ENCODE measurements at places on chromosomes 16 and 17.
A peak's percentile ranks its signal among the peaks of the same experiment; 100 is the strongest.

DNA sequence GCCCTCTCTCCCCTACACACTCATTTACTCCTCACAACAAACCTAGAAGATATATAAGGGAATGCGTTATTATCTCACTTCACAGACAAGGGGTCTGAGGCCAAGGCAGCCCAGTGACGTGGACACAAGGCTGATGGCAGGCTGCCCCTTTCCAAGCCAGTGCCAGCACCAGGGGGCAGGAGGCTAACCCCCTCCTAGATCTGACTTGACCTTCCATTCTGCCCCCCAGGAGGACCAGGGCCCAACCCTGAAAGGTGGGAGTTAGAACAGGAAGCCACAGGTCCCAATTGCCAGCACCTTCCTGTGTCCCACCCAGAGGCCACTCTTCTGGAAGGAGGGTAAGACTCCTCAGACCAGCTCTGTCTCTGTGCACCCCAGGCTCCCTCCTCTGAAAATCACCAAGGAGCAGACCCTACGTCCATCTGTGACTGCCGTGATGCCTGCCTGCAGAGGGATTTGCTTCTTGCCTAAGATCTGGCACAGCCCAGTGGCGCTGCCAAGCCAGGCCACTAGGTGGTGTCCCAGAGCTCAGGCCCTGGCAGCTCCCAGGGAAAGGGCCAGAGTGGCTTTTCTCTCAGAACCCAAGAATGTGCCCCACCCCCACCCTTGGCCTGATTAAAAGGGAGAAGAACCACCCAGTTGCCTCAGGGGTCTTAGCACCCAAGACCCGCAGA lies 42.4 kb upstream of the MRPS23 start:
- peak; percentile 76 for DNase-seq

- DNase-seq: no peak
These were observed 17.9 kb downstream of the TANGO6 start for GRCh38 chr16:68860978-68861892.

- no peak for DNase-seq
These were observed 216.0 kb downstream of the SEC14L1 start for GRCh38 chr17:77356690-77357201.

DNA sequence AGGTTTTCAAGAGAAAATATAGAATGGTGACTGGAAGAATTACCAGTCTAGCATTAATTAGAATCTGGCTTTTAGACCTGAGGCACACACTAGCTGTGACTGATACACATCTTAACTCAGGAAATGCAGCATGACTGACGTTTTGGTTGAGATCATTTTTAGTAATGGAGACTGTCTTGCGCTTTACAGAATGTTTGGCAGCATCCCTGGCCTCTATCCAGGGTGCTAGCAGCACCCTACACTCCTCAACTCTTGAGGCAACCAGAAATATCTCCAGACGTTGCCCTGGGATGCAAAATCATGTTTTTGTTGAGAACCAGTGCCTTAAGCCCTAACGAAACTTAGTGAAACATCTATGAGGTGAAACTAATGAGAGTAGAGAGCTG lies 109.0 kb downstream of the HS3ST3A1 start:
- no peak for DNase-seq

- no peak for DNase-seq
These were observed 408.7 kb upstream of the TNRC6C start for GRCh38 chr17:77549726-77550366.

DNA sequence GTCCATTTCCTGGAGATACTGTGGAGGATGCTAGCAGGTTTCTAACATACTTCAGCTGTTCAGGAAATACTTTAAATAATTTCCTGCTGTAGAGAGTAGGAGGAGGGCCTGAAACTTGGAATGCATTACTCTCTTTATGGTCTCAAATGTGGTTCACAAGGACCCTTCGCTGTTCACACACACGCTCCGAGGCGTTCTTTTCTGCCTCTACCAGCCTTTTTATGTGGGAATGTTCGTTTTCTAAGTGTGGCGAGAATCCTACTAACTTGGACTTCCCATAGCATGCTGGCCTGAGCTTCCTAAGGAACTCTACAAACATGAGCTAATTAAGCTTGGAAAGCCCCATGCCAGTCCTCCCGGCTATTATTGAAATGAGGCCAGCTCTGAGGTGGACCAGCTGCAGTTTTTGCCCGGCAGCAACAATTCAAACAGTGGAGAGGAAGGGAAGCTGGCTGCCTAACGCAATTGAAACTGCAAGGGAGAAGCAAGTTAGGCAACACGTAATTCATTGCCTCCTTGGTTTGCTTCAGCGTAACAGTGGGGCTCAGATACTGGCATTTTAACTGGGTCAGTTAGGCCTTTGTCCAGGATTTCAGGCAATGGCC lies 18.9 kb downstream of the KPNA2 start:
- DNase-seq: no peak

DNA sequence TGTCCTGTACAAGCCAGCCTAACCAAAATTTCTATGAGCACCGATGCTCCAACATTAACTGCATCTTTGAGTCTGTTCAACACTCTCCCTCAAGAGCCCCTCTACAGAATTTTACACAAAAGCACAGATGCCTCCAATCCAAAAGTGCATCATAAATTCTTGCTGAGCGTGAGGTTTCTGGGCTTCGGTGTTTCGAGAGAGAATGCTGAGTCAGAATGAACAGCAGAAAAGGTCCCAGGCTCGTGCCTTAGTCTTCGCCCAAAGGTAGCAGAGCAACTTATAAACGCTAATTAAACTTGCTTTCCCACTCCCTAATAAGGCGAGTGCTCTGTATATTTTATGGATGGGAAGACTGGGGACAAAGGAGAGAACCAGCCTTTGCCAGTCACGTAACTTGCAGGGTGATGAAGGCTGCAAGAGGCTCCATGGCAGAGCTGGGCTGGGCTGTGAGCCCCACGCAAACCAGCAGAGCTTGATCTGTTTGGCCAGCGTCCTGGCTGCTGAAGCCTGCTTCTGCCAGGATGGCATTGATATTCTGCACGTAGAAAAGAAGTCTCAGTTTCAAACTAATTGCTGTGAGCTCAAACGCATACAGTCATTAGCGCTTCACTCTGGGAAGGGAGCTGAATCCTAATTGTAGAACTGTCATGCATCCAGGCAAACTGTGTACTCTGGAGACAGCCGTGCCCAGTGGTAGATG lies 138.5 kb downstream of the DNAH9 start:
- no peak for DNase-seq

DNA sequence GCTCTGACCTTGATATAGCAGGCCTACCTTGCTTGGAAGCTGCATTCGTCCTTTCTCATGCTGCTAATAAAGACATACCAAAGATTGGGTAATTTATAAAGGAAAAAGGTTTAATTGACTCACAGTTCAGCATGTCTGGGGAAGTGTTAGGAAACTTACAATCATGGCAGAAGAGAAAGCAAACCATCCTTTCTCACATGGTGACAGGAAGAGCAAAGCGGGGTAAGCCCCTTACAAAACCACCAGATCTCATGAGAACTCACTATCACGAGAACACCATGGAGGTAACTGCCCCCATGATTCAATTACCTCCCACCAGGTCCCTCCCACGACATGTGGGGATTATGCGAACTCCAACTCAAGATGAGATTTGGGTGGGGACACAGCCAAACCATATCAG lies 6.0 kb upstream of the MAPT start:
- no peak for DNase-seq

GRCh38 chr17:79028496-79029326 lies 4.7 kb downstream of the C1QTNF1 start:
- DNase-seq: no peak

GRCh38 chr16:47787696-47788095 lies 326.6 kb downstream of the PHKB start:
- no peak for DNase-seq

DNA sequence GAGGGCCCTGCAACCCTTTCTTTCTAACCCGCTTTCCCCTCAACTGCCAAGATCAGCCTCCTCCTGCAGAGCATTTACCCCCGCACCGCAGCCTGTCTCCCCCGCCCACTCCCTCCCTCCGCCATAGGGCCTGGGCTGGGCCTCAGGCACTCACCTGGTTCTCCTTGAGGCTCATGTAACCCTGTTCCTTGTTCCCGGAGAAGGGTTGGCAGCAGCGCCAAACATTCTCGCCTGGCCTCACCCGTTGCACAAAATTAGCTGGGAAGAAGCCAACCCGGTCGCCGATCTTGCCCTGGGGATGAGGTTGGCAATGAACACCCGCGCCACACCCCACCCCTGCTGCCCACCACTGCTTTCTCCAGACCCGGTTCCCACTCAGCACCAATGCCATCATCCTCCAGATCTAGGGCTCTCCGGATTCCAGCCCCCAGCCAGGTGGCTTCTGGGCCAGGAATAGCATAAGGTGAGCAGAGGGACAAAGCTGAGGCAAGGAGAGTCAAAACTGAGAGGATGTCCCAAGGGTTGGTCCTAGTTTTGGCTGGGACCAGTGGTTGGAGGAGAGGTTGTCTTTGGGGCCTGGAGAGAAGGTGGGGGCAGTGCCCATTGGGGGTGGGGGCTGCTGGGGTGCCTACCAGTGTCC lies 12.8 kb downstream of the STAC2 start:
- DNase-seq: no peak

DNA sequence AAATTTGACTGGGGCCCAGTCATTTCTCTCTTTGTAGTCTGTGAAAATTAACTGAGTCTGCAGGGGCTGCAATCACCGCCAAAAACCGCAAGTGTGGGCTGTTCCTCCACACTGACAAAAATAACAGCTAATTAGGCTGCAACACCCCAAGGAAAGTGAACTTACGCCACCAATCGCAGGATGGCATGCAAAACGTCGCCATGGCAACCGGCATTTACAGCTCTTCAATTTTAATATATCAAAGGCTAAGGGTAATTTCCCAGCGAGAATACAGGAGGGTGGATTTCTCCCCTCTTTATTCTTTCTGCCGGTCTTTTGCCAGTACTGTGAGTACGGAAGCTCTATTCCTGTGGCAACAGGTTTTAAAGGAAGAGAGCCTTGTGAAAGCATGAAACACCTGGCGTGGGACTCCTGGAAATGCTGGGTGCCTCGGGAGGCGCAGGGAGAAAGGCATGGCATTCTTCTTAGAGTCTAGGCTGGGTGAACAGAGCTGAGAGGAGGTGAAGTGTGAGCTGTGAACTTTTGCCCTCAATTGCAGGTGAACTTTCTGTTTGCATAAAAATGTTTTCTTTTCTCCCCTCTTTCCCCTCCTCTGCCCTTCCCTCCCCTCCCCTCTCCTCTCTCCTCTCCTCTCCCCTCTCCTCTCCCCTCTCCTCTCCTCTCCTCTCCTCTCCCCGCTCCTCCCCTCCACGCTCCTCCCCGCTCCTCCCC lies 399.7 kb downstream of the XYLT1 start:
- DNase-seq: peak; percentile 90

DNA sequence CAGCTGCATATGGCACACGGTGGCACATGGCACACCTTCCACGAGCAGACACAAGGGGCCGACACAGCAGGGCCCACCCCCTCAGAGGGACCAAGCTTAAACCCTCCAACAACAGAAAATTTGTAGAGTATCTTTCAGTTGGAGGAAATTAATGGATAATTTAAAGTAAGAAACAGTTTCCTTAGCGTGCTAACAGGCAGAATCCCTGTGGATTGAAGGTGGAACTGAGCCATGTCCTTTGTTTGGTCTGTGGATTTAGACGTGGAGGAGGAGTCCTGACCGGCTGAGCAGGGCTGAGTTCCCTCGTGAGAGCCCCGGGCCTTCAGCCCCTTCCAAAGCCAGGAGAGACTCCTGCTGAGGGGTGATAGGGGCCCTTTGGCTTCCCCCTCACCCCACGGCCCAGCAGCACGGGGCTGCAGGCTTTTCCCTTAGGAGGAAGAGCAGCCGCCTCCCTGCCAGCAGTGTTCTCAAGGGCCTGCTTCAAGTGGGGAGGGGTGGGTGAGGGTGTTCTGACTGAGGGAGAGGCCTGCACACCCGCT lies 1.4 kb upstream of the CYB561 start:
- DNase-seq: no peak

DNA sequence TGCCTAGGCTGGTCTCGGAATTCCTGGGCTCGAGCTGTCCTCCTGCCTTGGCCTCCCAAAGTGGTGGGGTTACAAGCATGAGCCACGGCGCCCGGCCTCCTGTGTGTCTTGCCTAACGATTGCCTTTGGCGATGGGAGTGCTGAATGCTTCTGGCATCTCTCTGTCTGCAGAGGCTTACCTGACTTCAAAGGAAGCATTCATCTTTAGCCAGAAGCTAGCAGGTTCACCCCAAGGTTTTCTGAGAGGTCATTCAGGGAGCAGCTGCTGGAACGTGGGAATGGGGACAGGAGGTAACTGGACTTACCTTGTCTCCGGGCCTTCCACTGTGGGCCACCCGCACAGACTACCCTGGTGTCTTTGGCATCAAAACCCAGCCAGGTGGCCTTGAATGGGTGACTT lies 54.7 kb downstream of the PLCG2 start:
- no peak for DNase-seq

- DNase-seq: peak; percentile 95
These were observed at the start of gene FOXK2 for GRCh38 chr17:82518826-82519810. FOXK2 (plus strand) TSS chr17:82519732; CDS start chr17:82519889, 157 bp downstream.

GRCh38 chr16:69100071-69100691 lies 5.3 kb upstream of the HAS3 start:
- no peak for DNase-seq

DNA sequence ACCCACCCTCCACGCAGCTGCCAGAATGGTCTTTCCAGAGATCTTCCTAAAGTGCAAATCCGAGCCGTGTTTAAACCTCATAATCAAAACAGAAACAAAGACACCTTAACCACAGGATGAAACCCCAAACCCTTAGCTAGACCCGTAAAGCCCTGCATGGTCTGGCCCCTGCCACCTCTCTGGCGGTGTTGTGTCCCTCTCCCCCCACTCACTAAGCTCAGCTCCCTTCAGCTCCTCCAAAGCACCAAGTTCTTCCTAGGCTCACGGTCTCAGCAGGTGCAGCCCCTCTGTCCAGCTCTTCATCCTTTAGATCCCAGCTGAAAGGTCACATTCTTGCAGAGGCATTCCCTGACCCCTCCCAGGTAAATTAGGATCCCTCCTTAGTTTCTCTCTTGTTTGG lies 4.4 kb upstream of the NXPH3 start:
- no peak for DNase-seq

- peak; percentile 100 for DNase-seq
These were observed at the start of the genes ZNF174 and ZSCAN32 for GRCh38 chr16:3400779-3401688. ZNF174 (plus strand) TSS chr16:3401215; CDS start chr16:3402005, 790 bp downstream. ZSCAN32 (minus strand) TSS chr16:3401004; CDS start chr16:3397557, 3,447 bp downstream.

Data from CD4-positive, alpha-beta T cell treated with Interleukin-2 at 100 ng/mL for 4 hours (primary cell).